ENCODE measurements at places on chromosomes 7 and 10.

- DNase-seq = no peak
These were observed 238.6 kb downstream of the EBF3 start for GRCh38 chr10:129725482-129725881.

- DNase-seq = no peak
These were observed 303.3 kb upstream of the COBL start for GRCh38 chr7:51619880-51620279.

GRCh38 chr10:99844433-99844955, 62.1 kb downstream of the ABCC2 start:
- DNase-seq = no peak

DNA sequence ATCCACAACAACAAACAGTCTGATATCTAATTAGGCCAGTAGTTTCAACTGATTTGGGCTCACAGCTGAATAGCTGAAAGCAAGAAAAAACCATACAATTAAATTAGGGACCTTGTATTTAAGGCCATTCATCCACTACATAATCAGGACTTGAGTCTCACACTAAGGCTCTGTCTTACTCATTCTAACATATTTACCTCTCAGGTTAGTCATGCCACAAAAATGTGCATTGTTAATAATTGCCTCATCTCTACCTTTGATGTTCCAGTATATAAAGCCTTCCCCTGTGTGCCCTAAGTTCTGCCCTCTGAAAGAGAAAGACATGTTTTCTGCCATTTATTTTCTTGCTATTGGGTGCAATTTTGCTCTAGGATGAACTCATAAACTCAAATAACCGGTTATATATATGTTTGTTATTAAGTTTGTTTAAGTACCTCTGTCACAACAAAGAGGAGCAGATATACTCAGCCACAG, 5.3 kb upstream of the C1GALT1 start:
- DNase-seq = no peak

- DNase-seq = no peak
These were observed 53.5 kb downstream of the SEPTIN7 start for GRCh38 chr7:35854311-35854710.

DNA sequence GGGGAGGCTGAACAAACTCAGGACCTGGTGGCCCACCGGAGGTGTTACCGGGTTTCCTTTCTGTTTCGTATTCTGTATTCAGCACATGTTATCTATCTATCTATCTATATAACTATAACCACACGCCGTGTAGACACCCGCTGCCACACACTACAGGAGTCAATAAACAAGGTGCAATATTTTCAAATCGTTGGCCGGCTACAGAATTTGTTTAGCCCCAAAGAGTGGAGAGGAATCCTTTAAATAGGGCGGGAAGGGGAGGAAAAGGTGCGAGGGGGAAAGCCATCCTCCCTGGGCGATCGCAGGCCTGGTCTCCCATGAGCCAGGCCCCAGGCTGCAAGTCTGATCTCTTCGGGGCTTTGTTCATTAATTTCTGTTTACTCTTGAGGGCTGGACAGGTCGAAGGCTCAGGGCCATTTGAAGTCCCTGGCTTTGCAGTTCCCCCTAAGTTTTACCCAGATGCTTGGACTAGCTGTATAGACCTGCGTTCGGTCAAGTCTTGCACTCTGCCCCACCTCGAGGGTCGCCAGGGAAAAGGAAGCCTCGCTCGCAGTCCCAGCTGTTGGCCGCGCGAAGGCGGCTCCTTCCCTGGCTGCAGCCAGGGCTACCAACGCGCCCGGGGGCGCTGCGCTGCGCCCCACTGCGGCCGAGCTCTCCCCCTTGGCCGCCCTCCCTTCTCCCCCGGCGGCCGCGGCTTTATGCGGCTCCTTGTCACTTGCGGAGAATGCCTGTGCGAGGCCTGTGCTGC, 3.8 kb downstream of the NKX2-3 start:
- DNase-seq = no peak

DNA sequence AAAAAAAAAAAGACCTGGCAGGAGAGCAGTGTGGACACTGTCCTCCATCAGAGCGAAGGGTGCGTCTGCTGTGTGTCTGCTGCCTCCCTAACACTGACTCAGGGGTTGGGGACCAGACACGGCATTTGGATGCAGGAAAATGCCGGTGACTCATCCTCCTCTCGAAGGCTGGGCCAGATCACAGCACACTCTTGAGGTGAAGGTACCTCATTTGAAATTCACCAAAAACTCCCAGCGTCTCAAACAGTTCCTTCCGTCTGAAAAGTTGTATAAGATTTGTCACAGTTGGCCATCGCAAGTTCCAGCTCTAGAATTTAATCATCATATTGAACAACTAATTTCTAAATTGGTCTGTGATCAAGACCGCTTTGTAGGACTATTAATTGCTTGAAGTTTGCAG, 118.1 kb upstream of the LYZL2 start:
- no peak for DNase-seq

DNA sequence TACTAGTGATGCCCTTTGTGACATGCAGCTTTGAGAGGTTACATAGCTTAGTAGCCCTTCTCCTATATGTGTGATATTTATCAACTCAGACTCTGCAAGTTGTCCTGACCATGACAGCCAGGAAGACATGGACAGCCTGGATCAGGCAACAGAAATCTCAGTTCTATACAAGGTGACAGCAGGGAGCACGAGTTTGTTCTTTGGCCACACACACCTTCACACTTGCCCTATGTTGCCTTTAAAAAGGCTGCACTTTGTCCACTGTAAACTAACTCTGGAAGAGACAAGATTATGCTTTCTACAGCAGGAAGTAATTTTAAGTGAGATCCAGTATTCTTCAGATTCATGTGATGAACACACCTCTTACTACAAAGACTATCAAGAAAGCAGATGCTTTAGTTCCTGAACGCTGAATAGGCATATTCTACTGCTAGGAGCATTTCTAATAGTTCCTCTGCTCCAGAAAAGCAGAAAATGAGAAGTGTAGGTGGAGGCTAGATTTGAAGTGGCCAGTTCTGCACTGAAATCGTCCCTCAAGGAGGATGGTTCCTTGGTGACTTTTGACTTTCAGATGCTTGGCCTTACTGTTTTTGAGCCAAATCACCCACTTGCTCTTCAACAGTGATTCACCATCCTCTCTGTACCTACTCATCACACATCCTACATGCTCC, 239.2 kb downstream of the COBL start:
- DNase-seq = no peak

DNA sequence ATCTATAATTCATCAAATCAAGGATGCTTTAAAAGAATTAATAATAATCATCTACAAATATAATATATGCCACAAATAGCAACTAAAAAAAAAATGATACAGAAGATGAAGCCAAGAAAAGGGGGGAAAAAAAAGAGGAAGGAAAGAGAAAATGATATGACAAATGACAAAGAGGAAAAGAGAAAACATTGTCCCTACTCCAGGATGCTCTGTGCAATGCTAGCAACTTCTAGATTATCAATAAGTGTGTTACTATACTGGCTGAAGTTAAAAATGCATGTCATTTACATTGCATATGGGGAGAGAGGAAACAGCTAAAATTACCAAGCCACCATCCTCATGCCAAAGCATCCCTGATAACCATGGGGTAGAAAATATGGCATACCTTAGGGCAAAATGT, 104.2 kb downstream of the SFMBT2 start:
- DNase-seq = no peak

GRCh38 chr7:155464948-155465739, 7.2 kb downstream of the EN2 start:
- DNase-seq = no peak

GRCh38 chr7:53656881-53657280, 621.4 kb downstream of the POM121L12 start:
- DNase-seq = no peak

DNA sequence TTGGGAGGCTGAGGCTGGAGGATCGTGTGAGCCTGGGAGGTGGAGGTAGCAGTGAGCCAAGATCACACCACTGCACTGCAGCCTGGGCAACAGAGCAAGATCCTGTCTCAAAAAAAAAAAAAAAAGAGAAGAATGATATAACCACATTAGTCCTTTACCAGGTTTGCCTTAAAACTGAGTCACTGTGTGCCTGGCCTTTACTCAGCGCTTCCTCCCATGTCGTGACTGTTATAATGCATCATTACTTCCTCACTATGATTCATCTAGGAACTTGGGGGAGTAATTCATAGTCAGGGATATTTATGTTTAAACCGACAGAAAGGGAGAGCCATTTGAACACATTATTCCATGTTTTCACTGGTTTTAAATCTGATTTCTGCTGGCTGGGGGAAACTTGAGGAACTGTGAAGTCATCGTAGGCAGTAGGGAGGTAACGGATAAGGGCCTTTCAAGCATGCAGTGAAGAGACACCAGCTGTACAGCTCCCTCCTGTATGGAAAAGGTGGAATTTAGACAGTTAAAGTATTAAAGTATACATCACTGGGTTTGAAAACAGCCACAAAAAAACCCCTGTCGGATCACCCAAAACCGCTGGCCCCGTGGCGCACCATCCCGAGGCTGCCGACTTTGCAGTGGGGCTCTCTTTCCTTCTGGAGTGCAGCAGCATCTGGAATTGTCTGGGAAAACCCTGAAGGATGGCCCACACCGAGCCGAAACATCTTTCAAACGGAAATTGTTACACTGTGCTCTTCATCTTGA, 119.8 kb downstream of the NKX6-2 start:
- no peak for DNase-seq

GRCh38 chr7:4709187-4709586, 27.1 kb downstream of the FOXK1 start:
- DNase-seq = no peak

- no peak for DNase-seq
These were observed 23.5 kb downstream of the GNG11 start for GRCh38 chr7:93945083-93945482.

GRCh38 chr7:47552621-47553020, 29.3 kb downstream of the TNS3 start:
- no peak for DNase-seq

DNA sequence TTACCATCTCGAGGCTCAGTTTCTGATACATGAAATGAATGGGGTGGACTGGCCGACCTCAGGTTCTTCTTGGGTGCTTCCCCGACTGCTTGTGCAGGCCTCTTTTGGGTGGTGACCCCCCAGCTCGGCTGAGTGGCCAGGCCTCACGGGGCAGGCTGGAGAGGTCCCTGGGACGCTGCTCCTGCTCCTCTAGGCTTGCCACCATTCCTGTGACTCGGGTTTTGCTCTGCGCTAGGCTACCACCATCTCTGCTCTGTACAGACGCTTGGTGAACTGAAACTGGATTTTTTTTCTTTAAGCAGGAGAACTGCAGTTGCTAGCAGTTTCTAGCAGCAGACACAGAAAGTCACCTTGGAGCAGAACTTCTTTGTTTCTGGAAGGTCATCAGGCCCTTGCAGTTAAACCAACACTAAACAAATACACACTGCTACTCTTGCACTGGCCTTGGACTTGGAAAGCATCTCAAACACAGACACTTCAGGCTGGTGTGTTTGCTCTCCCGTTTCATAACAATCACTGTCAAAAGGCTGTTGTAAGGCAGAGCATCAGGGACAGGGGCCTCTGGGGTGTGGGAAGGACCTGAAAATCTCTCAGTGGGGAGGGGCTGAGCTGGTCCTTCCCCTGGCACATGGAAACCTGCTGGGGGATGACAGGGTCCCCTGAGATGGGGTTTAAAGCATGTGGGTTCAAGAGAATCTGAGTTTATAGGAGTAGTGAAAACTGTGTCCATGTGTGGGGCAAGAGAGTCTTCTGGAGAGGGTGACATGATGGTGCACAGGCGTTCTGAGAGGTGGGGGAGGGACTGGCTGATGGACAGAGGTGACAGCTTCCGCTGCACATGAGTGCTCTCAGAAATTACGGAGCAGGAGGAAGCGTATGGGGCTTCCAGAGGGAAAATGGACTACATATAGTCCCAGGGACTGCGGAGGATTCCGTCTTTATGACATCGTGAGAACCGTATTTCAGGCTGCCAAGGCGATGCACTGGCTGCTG, 35.0 kb upstream of the GIMAP8 start:
- no peak for DNase-seq

DNA sequence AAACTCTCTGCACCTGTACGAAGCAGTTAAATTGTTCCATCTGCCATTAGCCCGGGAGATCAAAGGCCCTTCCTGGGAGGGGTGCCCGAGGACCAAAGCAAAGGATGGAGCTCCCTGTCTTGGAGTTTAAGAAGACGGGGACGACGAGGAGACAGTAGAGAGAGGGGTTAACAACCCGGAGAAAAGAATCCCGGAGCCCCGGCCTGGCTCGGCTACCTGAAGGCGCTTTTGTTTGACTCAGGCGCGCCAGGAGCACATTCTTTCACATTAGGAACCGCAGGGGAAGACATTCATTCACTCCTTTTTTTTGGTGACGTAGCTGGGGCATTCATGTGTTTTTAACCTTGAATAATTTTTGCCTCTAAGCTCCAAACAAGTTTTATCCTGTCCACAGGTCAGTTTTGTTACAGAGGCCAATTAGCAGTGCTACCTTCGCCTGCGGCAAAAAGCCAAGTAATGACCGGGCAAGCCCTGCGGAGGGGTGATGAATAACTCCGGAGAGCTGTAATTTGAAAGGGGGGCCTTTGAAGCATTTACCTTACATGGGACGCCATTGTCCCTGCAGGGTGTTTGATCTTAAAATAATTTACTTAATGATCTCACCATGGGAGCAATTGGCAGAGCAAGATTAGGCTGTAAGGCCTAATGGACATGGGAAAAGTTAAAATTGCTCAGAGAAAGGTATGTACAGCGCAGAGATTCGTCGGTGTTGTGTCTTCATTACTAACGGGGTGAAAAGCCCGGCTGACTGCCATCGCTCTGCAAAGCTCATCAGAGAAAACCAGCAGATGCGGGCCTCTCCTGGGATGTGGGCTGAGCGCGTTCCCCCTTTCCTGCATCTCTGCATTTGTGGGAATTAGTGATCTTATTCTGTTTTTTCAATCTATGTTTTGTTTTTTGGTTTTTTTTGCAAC, 258.0 kb upstream of the SP4 start:
- DNase-seq = no peak

DNA sequence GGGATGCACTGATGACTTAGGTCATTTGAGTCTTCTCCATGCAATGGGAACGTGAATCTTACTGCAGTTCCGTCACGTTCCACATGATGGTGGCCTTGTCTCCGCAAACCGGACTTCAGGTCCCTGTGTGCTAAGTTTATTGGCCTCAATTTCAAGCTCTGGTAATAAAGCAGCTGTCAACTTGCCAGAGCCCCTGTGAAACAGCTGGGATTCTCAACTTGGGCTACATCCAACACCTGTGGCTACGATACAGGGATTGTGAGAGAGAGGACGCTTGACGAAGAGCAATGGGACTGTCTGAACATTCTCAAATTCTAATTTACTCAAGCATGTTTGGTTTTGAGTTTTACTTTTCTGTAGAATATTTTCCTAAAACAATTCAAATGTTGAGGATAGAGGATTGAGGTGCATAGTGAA, 174.2 kb downstream of the PTN start:
- peak; percentile 51 for DNase-seq

DNA sequence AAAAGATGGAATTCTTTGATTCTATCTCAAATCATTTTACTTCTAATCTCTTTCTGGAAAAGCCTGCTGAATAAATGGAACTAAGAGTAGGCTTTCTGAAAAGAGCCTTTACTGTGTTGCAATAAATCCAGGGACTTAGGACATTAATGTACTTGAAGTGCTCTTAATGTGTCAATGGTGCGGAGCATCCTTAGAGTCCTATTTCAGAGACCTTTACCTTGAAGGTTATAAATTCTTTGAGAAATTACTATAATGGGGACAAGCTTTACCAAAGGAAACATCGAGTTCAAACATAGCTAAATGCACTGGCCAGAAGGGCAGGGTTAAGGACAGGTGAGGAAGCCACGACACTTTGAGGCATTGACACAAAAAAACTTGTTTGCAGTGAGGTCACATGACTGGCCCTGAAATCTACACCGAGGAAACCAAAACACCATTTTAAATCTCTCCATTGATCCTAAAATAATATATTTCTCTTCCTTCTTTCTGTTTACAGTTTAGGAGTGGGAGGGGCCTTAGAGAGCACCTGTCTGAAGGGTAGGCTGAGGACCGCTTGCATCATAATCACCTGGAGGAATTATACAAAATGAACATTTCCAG, 48.1 kb upstream of the EXOC6 start:
- no peak for DNase-seq
